ENCODE measurements at places on chromosomes 3 and 15. TPM values are rescaled to one million over a fixed set of nuclear protein-coding genes. Genes with fewer than 3 reads are reported as not detected.

ANKDD1A gene
- 6.9 TPM for total RNA-seq

GPR27 gene
- total RNA-seq: 0.38 TPM

SLCO2A1 gene
- total RNA-seq: not detected

CYP1A2 gene
- total RNA-seq: not detected

DBR1 gene
- total RNA-seq: 19.9 TPM

CD96 gene
- 313 TPM for total RNA-seq

RTF1 gene
- 40.0 TPM for total RNA-seq

EAF2 gene
- 12.1 TPM for total RNA-seq

SAXO2 gene
- total RNA-seq: not detected

GPR149 gene
- not detected for total RNA-seq

RPS27L gene
- total RNA-seq: 178 TPM

GMNC gene
- total RNA-seq: not detected

PRR20G gene
- not detected for total RNA-seq

TMOD2 gene
- 7.3 TPM for total RNA-seq

P3H2 gene
- not detected for total RNA-seq

All from activated naive CD4-positive, alpha-beta T cell treated with anti-CD3 and anti-CD28 coated beads, Interleukin-2, amount 10 ng/mL, durations not matched to agents 5 hours and 36 hours (primary cell).